ENCODE measurements at places on chromosomes 5 and 9.

GRCh38 chr9:20480249-20480648 is 142.1 kb downstream of the MLLT3 start:
- no peak for DNase-seq

DNA sequence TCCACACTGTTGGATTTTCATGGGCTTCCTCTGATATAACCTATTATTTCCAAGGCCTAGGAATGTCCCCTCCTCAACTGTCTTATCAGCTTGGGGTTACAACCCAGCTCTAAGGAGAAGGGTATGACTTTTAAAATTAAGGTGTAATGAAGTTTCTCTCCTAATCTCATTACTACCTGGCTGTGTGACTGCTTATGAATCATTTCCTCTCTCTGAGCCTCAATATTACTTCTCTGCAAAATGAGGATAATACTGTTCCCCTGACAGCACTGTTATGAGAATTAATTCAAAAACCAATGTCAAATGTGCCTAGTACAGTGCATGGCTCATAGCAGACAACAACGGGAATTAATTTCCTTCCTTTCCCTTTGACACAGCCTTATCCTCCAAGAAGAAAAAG is 118.9 kb downstream of the NR6A1 start:
- DNase-seq, result no peak

DNA sequence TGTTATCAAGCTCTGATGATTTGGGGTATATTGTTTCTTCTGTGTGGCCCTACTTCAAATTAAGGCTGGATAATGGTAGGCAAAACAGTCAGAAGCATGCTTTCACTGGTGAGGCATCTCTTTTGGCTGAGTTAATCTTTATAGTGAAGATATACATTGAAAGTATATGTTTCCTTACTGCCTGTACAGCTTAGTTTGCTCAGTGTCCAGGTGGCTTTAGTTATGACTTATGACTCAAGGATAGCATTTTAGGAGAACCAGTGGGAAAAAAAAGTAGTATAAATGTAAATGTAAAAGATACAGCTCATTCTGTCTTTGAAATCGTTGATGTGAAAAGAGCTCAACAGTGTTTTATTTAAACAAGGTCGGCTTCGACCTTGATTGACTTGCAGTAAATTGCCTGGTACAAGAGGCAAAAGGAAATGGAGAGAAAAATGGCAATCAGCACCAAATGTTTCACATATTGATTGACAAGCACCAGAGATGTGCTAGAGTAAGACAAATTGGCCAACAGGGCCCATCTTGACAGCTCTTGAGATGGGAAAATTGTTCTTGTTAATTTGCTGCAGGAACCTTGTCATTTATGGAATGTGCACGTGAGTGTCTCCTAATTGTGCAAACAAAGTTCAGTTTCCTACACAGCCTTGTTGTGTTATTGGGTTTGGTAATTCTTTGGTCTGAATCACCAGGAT is 447.4 kb upstream of the WWC1 start:
- DNase-seq, result no peak

DNA sequence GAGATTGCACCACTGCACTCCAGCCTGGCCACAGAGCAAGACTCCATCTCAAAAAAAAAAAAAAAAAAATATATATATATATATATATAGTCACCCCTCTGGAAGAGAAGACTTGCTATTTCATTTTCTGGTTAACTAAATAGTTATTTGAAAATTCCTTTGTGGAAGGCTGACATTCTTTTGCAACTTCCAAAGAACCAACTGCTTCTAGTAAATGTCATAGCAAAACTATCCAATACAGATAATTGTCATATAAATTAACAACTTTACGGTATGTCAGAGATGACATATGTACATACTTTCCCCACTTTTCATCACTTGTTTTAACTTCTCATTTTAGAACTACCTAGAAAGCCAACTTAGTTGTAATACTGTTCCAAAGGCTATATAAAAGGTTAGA is 50.9 kb downstream of the PRUNE2 start:
- no peak for DNase-seq

- no peak for DNase-seq
Measured at GRCh38 chr5:120124031-120124430, 340.1 kb upstream of the PRR16 start.

GRCh38 chr9:127088724-127089615 is 33.5 kb downstream of the ANGPTL2 start:
- DNase-seq, result no peak

GRCh38 chr5:118637947-118638670 is 350.2 kb downstream of the DTWD2 start:
- DNase-seq, result no peak

DNA sequence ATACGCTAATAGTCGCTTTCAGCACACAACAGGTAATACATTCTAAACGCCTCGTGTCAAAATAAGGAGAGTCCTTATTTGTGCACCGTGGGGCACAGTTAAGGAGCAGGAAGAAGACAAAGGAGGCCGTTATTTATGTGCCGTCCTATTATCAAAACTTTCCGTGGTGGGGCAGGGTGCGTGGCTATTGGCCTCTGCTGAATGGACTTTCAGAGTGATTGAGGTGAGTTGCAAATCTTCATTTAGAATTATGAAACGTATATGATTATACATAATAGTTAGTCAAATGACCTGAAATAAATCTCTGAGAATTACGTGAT is 833 bp downstream of the C5orf24 start:
- DNase-seq, result peak; percentile 25

DNA sequence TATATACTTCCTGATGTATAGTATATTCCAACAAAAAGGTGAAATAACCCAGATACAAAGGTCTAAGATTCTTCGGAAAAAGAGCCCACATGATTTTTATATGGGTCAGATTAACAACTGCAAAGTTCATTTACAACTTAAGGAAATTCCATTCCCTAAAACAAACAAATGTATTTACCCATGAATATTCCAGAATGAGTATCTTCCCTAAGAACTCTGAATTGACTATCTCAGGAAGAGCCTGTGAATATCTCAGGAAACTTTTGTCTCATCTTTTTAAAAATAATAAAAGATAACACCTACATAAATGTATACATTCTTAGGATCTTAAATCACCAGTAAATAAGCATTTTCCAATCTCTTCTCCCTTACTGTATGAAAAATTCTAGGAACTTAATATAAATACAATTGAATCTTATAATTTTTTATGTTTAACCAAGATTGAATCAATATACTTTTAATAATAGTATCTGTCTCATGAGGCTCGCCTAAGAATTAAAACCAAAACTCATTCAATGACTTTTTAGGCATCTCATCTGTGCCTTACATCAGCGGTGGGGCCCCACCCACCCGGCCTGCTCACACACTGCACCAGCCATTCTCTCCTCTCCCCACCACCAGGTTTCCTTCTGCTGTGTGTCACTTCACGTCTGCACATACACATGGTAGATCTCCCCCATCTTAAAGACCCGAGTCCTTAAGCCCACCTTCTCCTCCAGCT is 78.1 kb downstream of the RAPGEF1 start:
- peak; percentile 61 for DNase-seq

- DNase-seq, result no peak
Measured at GRCh38 chr5:56071470-56071869, 76.7 kb upstream of the IL6ST start.

- no peak for DNase-seq
Measured at GRCh38 chr5:80656425-80656824, 1.6 kb upstream of the DHFR start.

GRCh38 chr9:112174222-112174964 is 704 bp downstream of the SUSD1 start:
- DNase-seq, result peak; percentile 64

- DNase-seq, result no peak
Measured at GRCh38 chr5:8366266-8366665, 497.3 kb downstream of the MTRR start.

DNA sequence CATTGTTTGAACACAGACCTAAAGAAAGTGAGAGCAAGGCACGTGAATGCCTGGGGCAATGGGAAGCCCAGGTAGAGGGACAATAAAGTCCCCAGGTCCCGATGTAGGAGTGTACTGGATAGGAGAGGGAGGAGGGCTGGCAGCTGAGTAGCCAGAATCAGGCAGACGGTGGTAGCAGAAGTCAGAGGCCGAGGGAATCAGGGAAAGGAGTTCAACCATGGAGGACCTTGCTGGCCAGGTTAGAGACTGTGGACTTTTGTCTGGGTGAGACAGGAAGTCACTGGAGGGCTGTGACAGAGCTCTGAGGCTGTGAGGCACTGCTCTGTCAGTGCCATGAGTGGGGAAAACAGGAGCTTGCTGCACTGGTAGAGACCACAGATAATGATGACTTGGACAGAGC is 248.2 kb downstream of the EFNA5 start:
- DNase-seq, result no peak

GRCh38 chr5:157744051-157745011 is 819 bp downstream of the LSM11 start:
- no peak for DNase-seq

- no peak for DNase-seq
Measured at GRCh38 chr5:147578228-147579024, 68.6 kb upstream of the DPYSL3 start.

DNA sequence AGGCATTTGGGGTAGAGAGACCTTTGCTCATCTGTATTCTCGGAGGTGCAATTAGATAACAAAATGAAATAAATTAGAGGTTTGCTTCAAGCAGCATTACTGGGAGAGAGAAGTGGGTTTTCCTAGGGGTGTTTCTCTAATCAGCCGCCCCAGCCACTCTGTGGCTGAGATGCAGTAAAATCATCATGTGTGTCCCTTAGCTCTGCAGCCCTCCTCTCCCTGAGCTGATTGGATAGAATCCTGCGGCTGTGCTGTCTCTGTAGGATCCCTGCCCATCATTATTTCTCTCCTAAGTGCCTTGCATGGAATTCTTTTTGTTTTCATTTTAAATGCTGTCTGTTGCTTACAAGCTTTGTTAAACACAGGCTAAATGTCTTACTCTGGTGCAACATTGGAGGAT is 171.4 kb downstream of the SH3GL2 start:
- DNase-seq, result no peak

GRCh38 chr5:158127536-158127935 is 268.6 kb upstream of the CLINT1 start:
- DNase-seq, result no peak

DNA sequence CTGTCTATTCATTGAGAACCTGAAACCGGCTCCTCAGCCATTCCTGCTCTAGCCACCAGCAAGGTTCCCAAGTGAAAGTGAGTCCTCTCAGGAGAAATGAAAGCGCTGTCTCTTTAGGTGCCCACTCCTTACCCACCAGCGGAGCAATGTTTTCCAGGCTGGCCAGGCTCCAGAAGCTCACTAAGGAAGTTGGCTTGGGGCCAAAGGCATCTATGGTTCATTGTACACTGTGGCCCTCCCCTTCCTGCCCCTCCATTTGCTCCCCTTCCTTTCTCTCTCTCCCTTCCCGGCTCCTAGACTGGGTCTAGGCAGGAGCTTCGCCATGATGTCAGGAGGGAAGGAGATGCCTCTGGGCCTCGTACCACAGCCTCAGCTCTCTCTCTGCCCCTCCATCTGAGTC is 1.1 kb upstream of the GABRP start:
- DNase-seq, result no peak

DNA sequence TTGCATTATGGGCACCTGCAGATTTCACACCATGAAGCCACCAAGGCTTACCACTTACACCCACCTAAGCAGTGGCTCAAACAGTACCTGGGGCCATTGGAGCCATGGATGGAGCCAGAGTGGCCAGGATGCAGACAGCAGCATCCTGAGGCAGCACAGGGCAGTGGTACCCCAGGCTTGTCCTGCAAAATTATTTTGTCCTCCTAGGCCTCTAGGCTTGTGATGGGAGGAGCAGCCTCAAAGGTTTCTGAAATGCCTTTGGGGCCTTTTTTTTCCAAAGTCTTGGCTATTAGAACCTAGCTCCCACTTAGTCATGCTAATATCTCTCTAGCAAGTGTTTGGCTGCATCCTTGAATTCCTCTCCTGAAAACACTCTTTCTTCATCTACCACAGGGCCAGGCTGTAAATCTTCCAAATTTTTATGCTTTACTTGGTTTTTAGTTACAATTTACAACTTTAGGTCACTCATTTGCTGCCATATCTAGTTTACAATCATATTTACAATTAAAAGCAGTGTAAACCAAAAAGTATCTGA is 15.7 kb downstream of the TMC1 start:
- no peak for DNase-seq

DNA sequence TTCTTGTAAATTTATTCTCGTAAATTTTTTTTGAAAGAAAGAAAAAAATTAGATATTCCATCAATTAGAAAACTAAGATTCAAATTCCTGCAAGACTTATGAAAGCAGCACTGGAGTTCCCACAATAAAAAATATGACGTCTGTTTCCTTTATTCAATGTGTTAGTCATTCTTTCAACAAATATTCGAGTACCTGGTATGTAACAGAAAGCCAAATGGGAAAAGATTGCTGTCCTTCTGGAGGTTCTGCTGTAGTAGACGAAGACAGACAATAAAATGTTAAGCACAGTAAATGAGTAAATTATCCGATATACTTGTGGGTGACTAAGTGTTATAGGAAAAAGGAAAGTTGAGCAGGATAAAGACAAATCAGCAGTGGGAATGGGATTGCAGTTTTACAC is 92.2 kb downstream of the ADAMTSL1 start:
- no peak for DNase-seq

- DNase-seq, result no peak
Measured at GRCh38 chr9:110027671-110028081, 180.3 kb downstream of the C9orf152 start.

DNA sequence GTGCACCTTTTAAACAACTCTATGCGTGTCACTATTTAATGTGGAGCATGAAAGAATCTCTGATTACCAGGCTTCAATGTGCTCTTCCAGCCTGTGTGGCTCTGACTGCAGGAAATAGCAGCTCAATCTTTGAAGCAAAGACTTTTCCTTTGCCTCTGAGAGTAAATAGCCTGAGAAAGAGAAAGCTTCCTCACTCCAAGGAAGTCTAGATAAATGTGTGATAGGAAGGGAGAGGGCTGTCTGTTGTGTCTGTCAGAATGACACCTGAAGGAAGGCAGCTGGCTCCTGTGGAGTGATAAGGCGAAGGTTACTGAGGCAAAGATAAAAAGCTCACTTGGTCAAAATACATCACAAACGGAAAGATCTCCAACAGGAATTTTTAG is 205.3 kb upstream of the HAPLN1 start:
- DNase-seq, result no peak

DNA sequence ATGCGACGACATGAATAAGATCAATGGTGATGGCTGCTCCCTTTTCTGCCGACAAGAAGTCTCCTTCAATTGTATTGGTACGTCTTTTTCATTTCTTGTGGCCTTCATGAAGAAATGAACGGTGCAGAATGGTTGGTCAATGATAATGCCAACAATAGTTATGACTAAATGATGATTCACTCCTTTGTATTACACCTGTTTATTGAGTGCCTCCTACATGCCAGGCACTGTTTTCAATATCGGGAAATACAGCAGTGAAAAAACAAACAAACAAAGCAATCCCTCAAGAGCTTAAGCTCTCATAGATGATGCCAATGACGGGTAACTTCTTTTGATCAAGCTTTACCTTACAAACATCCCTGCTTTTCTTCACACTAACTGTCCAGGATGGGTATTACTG is 117.7 kb downstream of the PAPPA start:
- no peak for DNase-seq

DNA sequence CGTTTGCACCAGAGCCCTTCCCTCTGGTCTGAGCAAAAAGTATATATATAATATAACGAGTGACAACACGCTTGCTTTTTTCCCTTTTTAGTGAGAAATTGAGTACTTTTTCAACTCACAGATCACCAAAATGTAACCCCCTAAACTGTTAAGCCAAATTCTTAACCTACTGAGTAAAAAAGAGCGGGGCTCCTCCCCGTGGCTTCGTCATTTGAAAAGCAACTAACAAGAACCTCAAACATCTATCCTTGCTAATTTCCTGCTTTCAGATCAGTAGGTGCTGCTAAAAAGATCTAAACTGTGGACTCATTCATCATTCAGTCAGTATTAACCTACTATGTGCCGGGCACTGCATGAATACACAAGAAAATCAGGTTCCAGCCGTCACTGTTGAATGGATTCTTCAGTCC is 1.0 kb upstream of the PTBP3 start:
- no peak for DNase-seq

All from stimulated activated CD4-positive, alpha-beta T cell treated with anti-CD3 and anti-CD28 coated beads, Interleukin-2, amount 100 ng/mL, for 48 hours (primary cell).